ENCODE measurements at places on chromosomes 13 and 19.

GRCh38 chr19:18895824-18896341, at the start of gene CERS1:
Gene CERS1 (minus strand): TSS chr19:18896158. CDS start chr19:18896072, 86 bp downstream.
- H3K4me1 ChIP-seq, result no peaks in the 10 kb centered on the region
- DNase-seq, result peak; percentile 51
- no peak within 1 kb of the TSS for H3K27ac ChIP-seq

GRCh38 chr13:34070544-34071303, 252.8 kb downstream of the RFC3 start:
- DNase-seq, result no peak
- no peaks in the 10 kb centered on the region for H3K27me3 ChIP-seq
- no peaks in the 10 kb centered on the region for H3K4me1 ChIP-seq
- no peak overlapping the region for H3K27ac ChIP-seq

DNA sequence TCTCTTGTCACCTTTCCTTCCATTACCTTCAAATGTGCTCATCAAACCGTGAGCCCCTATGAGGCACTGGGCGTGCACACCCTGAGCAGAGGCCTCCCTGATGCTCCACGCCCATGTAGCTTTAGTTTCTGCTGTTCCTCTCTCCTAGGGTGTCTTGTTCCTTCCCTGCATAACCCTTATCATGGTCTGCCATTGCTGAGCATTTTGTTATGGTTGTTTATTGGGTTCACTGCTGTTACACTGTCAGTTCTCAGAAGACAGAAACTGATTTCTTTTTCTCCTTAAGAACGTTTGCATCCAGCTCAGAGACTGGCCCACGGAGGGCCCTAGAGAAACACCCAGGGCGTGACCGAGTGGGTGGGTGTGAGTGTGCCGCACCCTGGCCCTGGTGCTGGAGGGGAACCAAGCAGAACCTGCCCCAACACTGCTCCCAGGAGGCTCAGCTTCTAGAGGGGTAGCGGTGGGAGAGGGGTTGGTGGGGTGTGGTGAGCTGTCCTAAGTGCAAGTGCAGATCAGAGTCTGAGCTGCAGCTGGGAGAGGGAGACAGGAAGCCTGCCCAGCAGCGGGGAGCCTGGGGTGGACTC, 61.4 kb upstream of the URI1 start:
- H3K27me3 ChIP-seq, result no peaks in the 10 kb centered on the region
- H3K4me1 ChIP-seq, result no peaks in the 10 kb centered on the region
- no peak overlapping the region for H3K27ac ChIP-seq
- no peak overlapping the region for H3K4me3 ChIP-seq
- no peaks in the 10 kb centered on the region for H3K36me3 ChIP-seq

- DNase-seq, result no peak
- H3K36me3 ChIP-seq, result no peaks in the 10 kb centered on the region
- H3K4me1 ChIP-seq, result no peaks in the 10 kb centered on the region
- H3K27ac ChIP-seq, result no peak overlapping the region
- no peaks in the 10 kb centered on the region for H3K27me3 ChIP-seq
Measured at GRCh38 chr13:96667294-96668018, 326.8 kb downstream of the OXGR1 start.

GRCh38 chr19:32669310-32669709, 5.7 kb downstream of the ANKRD27 start:
- H3K4me3 ChIP-seq, result no peak overlapping the region
- H3K4me1 ChIP-seq, result no peaks in the 10 kb centered on the region
- H3K27ac ChIP-seq, result no peak overlapping the region
- DNase-seq, result no peak

GRCh38 chr13:78100486-78100885, 181.9 kb upstream of the EDNRB start:
- H3K27me3 ChIP-seq, result no peaks in the 10 kb centered on the region
- no peak overlapping the region for H3K27ac ChIP-seq
- no peak for DNase-seq
- no peaks in the 10 kb centered on the region for H3K4me1 ChIP-seq
- H3K36me3 ChIP-seq, result no peaks in the 10 kb centered on the region
- no peak overlapping the region for H3K4me3 ChIP-seq

DNA sequence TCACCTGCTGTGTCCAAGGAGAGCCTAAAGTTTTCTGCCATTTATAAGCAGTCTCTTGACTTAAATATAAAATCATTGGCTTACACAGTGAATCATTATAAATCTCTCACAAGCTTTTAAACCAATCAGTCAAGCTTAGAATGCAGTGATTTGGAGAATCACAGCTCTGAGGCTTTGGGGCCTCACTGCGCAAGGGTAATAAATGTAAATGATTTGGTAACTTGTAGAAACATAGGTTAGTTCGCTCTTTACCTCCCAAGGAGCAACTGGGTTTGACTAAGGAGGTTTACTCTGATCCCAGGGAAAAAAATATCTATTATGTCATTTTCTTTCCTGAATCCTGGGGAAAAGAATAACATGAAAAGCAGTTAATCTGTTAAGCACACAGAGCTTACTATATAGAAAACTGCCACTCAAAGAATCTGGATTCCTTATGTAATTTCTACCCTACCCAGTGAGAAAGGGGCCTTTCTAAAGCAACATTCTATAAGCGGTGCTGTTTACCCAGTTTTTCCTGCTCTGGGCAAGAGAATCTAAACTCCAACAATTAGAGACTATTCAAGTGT, 128.2 kb downstream of the MZT1 start:
- DNase-seq, result no peak
- no peaks in the 10 kb centered on the region for H3K27me3 ChIP-seq
- H3K4me3 ChIP-seq, result no peak overlapping the region
- H3K4me1 ChIP-seq, result no peaks in the 10 kb centered on the region

GRCh38 chr13:45575146-45575829, 40.3 kb downstream of the ERICH6B start:
- H3K36me3 ChIP-seq, result no peaks in the 10 kb centered on the region
- H3K4me3 ChIP-seq, result no peak overlapping the region
- H3K27me3 ChIP-seq, result no peaks in the 10 kb centered on the region
- no peak for DNase-seq

DNA sequence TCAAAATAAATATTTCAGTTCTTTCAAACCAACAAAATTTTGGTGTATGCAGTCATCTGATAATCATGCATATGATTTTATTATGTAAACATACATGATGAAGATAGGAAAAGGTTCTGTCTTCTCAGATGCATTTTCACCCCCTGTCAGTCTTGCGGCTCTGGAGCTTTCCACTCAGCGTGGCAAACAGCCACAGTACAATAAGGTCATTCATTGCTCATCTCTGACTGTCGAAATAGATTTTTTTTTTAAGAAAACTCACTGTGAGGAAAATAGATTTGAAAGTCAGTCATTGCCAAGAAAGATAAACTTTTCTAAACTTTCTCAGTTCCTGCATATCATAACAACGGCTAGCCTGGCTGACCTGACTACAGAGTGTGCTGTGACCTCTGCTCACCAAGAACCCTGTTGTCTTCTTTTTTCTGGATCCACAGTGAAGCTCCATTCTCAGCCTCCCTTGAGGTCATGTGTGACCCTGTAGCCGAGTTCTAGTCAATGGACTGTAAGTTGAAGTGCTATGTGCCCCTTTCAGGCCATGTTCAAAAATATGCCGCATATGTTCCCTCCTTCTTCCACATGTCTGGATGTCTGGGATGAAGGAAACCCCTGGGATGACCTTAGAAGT, 519.6 kb downstream of the KLF5 start:
- no peak overlapping the region for H3K4me3 ChIP-seq
- H3K36me3 ChIP-seq, result no peaks in the 10 kb centered on the region
- H3K4me1 ChIP-seq, result no peaks in the 10 kb centered on the region
- no peak overlapping the region for H3K27ac ChIP-seq
- no peaks in the 10 kb centered on the region for H3K27me3 ChIP-seq

DNA sequence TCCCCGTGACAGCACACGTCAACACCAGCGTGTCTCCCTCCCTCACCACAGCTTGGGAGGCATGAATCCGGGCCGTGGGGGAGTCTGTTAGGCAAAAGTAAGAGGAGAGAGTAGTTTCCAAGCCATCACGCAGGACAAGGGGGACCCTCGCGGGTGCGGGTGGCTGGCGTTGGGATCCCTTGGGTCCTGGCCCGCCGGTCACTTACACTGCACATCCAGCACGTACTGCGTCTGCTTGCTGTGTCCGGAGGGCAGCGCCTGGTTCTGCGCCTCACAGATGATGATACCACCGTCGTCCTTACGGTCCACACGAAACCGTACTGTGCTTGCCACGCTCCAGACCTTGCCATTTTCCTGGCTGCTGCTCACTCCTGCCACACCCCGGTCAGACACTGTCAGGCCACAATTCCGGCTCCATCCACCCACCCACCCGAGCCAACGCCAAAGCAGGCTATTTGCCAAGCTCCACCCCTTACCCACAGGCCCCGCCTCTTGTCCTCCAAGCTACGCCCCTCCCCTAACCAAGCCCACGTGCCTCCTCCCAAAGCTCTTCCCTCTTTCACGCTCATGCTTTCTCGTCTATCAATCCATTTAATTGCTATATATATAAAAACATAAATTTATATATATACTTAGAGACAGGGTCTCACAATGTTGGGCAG, 6.6 kb upstream of the ZNF428 start:
- no peak overlapping the region for H3K27ac ChIP-seq
- DNase-seq, result peak; percentile 57
- no peak overlapping the region for H3K4me3 ChIP-seq
- no peaks in the 10 kb centered on the region for H3K36me3 ChIP-seq
- no peaks in the 10 kb centered on the region for H3K4me1 ChIP-seq

DNA sequence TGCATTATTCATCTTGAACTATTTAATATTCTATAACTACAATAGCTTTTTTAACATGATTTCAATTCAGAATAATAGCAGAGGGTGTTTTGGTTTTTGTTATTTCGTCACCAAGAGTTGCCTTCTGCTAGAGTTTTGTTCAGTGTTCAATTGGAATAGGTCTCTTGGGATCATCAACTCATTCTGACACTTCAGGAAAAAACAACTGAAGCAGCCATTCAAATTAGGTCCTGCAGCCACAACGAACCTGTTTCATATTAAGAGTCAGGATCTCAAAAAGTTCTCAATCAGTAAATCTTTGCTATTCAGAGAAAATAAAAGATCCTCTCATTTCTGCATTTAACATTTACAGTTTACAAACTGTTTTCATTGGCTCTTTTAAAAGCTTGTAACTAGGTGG, 2.4 kb upstream of the CHAMP1 start:
- DNase-seq, result no peak
- H3K27me3 ChIP-seq, result no peaks in the 10 kb centered on the region
- H3K27ac ChIP-seq, result no peak overlapping the region
- no peaks in the 10 kb centered on the region for H3K36me3 ChIP-seq

DNA sequence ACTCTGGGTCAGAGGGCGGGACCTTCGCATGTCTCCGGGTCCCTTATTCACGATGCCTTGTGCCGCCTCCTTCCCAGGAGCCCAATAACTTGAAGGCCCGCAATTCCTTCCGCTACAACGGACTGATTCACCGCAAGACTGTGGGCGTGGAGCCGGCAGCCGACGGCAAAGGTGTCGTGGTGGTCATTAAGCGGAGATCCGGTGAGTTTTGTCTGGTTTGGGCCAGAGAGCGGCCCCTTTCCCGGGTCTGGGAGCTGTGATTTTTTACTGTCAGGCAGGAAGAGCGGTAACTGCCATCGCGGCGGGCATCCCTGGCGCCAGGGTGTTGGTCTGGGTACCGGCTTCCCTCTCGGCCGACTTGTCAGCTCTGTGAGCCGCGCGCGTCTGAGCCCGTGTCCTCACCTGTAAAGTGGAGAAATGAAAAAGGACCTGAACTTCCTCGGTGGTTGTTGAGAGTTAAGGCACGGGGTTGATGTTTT, 800 bp downstream of the RPL28 start:
- peak overlapping the region; percentile 100 for H3K4me3 ChIP-seq
- DNase-seq, result no peak
- no peaks in the 10 kb centered on the region for H3K27me3 ChIP-seq
- peaks cover 13% of the 10 kb centered on the region for H3K4me1 ChIP-seq

GRCh38 chr19:30355586-30355985, 16.6 kb upstream of the ZNF536 start:
- no peak for DNase-seq
- no peak overlapping the region for H3K27ac ChIP-seq
- no peaks in the 10 kb centered on the region for H3K36me3 ChIP-seq
- no peak overlapping the region for H3K4me3 ChIP-seq
- H3K27me3 ChIP-seq, result no peaks in the 10 kb centered on the region

DNA sequence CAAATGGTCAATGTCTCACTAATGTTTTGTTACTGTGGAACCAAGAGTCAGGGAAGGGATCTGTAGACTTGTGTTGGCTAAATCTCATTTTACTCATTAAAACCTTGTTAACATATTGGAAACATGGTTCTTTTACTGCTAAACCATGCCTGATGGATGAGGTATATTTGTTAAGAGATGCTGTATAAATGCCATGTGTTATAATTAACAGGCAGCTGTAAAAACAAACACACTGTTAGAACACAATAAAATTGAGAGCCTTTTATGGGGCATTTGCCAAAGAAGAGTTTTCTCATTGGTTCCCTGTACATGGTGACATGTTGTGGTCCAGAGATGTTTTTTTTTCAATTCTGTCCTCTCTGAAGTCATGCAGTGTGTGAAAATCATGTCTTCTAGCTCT, 121.9 kb downstream of the ESD start:
- no peak overlapping the region for H3K4me3 ChIP-seq
- no peaks in the 10 kb centered on the region for H3K27me3 ChIP-seq
- no peaks in the 10 kb centered on the region for H3K36me3 ChIP-seq
- no peak overlapping the region for H3K27ac ChIP-seq
- DNase-seq, result no peak

- H3K27me3 ChIP-seq, result no peaks in the 10 kb centered on the region
- H3K27ac ChIP-seq, result no peak overlapping the region
- no peak for DNase-seq
- no peaks in the 10 kb centered on the region for H3K4me1 ChIP-seq
Measured at GRCh38 chr19:10920781-10921180, 7.7 kb downstream of the YIPF2 start.

DNA sequence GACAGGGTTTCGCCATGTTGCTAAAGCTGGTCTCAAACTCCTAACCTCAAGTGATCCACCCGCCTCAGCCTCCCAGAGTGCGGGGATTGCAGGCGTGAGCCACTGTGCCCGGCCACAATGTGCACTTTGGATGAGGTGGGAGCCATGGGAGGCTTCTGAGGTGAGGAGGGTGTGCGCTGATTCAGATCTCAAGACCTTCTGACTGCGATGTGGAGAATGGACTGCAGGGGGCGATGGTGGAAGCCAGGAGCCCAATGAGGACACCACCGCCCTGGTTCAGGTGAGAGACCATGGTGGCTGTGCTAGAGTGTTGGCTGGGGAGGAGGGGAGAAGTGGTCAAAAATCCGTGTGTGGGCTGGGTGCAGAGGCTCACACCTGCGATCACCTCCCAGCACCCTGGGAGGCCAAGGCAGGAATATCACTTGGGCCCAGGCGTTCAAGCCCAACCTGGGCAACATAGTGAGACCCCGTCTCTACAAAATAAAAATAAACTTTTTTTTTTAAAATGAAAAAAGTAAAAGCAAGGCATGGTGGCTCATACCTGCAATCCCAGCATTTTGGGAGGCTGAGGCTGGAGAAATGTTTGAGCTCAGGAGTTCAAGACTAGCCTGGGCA, 5.6 kb downstream of the INAFM1 start:
- peaks cover 3% of the 10 kb centered on the region for H3K4me1 ChIP-seq
- no peak overlapping the region for H3K27ac ChIP-seq
- H3K36me3 ChIP-seq, result no peaks in the 10 kb centered on the region
- no peak overlapping the region for H3K4me3 ChIP-seq
- H3K27me3 ChIP-seq, result no peaks in the 10 kb centered on the region

- no peaks in the 10 kb centered on the region for H3K27me3 ChIP-seq
- peak within 1 kb of the TSS; percentile 54 for H3K4me3 ChIP-seq
- no peak within 1 kb of the TSS for H3K27ac ChIP-seq
- H3K36me3 ChIP-seq, result no peaks in the 10 kb centered on the region
- peaks cover 3% of the 10 kb centered on the region for H3K4me1 ChIP-seq
Measured at GRCh38 chr19:42132030-42132628, at the start of gene POU2F2. Gene POU2F2 (minus strand): TSS chr19:42132446. CDS start chr19:42132411, 35 bp downstream.

GRCh38 chr13:113777311-113778260, 18.6 kb downstream of the TMEM255B start:
- H3K4me3 ChIP-seq, result no peak overlapping the region
- no peaks in the 10 kb centered on the region for H3K4me1 ChIP-seq

Measured in mesendoderm (in vitro differentiated cells).